ENCODE measurements at places on chromosomes 11 and 22. TPM values are rescaled to one million over a fixed set of nuclear protein-coding genes. Genes with fewer than 3 reads are reported as not detected.

Gene SAA2
- total RNA-seq: not detected

GRCh38 chr11:65132988-65133700 is 1.2 kb downstream of the SYVN1 start:
- DNase-seq: no peak
- H3K4me3 ChIP-seq: peak overlapping the region; percentile 88
- H3K27ac ChIP-seq: peak overlapping the region; percentile 99

DNA sequence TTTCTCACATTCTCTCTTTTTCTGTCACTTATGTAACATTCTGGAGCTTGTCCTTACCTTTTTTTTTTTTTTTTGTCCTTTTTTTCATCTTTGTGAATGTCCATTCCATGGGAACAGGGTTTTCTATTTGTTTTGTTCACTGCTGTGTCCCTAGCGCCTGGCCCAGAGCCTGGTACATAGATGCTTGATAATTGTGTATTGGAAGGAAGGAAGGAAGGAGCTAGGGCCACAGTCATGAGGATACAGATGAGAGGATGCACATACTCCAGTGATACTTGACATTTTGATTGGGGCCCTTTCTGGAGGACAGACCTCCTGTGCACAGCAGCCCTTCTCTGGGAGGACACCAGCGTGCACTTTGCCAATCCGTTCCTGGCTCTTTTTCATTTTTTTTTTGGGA is 68.9 kb downstream of the KIAA1671 start:
- H3K27ac ChIP-seq: no peak overlapping the region
- no peaks in the 10 kb centered on the region for H3K36me3 ChIP-seq
- no peak for DNase-seq
- no peaks in the 10 kb centered on the region for H3K27me3 ChIP-seq
- no peak overlapping the region for H3K4me3 ChIP-seq

GRCh38 chr11:83449338-83449913 is 163.3 kb upstream of the CCDC90B start:
- no peak for DNase-seq
- H3K36me3 ChIP-seq: no peaks in the 10 kb centered on the region
- no peaks in the 10 kb centered on the region for H3K4me1 ChIP-seq
- H3K27ac ChIP-seq: no peak overlapping the region
- H3K4me3 ChIP-seq: no peak overlapping the region

All from astrocyte (in vitro differentiated cells and primary cell).